ENCODE measurements at places on chromosomes 1 and 21.

- DNase-seq: no peak
Measured at GRCh38 chr1:7527733-7528045, 243.4 kb upstream of the VAMP3 start.

- DNase-seq: no peak
Measured at GRCh38 chr21:26935977-26936376, 30.9 kb downstream of the ADAMTS5 start.

DNA sequence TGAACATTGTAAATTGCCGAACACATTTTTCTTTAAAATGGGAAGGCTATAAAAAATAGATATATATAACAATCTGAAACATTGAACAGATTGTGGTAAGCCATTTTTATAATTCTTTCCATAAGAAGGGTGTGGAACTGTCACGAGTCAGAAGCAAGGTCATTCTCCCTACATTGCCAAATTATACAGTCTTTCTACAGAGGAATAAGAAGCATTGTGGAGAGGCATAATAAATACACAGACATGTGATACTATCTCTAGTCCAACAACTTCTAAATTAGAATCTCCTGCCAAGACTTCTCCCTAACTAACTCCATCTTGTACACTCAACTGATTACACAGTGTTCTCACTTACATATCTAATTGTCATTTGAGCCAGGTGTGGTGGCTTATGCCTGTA, 227.9 kb downstream of the CENPF start:
- DNase-seq: no peak

DNA sequence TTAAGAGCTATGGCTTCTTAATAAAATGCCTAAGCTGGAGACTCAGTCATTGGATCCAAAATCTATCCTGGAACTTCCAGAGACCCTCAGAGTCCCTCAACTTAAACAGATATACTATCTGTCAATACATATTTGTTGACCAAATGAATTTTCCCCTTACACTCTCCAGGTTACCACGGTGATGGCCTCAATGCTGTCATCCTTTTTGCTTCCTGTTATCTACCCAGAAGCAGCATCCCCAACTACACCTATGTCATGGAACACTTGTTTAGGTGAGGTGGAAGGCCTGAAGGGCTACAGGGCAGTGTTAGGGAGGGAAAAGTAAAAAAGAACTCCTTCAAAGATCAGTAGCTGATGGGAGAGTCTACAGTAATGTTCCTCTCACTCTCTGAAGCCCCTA, 4.4 kb upstream of the C1orf56 start:
- DNase-seq: no peak

DNA sequence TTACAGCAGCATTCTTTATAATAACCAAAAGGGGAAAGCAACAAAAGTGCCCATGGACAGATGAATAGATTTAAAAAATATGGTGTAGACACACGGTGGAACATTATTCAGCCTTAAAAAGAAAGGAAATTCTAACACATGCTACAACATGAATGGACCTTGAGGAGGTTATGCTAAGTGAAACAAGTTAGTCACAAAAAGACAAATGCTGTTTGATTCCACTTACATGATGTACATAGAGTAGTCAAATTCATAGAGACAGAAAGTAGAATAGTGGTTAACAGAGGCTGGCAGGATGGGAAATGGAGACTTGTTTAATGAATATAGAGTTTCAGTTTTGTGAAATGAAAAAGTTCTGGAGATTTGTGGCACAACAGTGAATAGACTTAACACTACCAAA, 151.4 kb downstream of the CYYR1 start:
- no peak for DNase-seq
